Sigmoid colon (tissue), 7 donors: ENCODE measurements at places on chromosomes 12 and 14. TPM values are rescaled to one million over a fixed set of nuclear protein-coding genes. Genes with fewer than 3 reads are reported as not detected.

DNA sequence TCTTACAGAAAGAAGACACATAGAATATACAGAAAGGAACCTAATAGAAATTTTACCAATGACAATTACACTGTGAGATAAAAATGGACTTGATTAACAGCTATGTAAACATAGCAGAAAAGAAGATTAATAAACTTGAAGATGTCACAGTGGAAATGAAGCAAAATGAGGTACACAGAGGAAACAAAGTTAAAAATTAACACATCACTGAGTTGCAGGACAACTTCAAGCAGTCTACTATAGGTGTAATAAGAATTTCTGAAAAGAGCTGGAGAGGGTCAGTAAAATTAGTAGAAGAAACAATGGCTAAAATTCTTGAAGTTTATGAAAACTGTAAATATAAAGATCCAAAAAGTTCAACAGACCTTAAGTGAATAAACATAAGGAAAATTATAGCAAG lies 738.7 kb downstream of the C12orf50 start:
- no peaks in the 10 kb centered on the region for H3K27me3 ChIP-seq
- no peaks in the 10 kb centered on the region for H3K4me1 ChIP-seq
- DNase-seq = no peak
- H3K27ac ChIP-seq = no peak overlapping the region
- no peaks in the 10 kb centered on the region for H3K36me3 ChIP-seq
- no peak overlapping the region for H3K4me3 ChIP-seq

DNA sequence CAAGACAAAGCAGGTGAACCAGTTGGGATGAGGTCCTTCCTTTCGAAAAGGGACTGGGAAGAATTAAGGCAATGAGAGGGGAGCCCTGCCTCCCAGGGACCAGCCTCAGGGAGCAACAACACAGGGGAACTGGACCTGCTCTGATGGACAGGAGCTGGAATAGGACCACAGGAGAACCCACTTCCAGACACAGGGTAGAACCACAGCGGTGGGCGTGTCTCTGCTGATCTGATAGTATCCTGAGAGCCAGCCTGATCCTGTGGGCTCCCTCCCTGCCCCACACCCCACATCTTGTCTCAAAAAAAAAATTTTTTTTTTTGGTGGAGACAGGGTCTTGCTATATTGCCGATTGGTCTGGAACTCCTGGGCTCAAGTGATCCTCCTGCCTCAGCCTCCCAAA lies 13.6 kb upstream of the PLEK2 start:
- H3K4me3 ChIP-seq = no peak overlapping the region
- H3K27me3 ChIP-seq = no peaks in the 10 kb centered on the region
- no peak overlapping the region for H3K27ac ChIP-seq
- H3K4me1 ChIP-seq = no peaks in the 10 kb centered on the region

DNA sequence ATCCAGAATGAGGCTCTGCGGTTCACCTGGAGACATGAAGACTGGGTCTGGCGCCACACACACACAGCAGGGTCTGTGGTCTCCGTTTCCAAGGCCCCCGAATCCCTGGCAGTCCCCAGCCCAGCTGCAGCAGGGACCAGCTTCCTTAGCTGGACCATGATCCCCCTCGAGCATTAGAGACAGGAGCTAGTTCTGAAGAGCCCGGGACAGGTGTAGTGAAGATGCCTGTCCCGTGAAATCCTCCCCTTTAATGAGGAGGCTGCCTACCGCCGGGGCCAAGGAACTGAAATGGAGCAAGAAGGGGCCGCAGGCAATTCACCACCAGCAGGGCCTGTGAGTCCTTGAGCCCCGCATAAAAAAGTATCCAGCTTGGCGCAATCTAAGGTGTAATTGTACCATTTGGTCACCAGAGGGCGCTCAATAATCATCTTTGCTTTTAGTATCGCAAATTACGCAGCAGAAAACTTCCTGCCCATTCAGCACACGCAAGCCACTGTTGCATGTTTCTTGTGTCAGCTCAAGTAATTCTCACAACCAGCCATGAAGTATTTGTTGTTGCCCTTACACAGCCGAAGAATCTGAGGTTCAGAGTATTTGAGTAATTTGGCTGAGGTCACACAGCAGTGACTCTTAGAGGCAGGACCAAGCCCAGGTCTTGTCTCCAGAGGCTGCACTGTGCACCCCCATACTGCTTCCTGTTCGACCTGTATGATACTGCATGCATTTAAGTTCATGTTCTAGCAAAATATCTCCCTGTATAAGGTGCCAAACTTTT lies 54.3 kb upstream of the PPP2R5C start:
- H3K36me3 ChIP-seq = no peaks in the 10 kb centered on the region
- H3K4me1 ChIP-seq = peaks cover 7% of the 10 kb centered on the region
- no peak overlapping the region for H3K27ac ChIP-seq
- H3K4me3 ChIP-seq = no peak overlapping the region
- no peak for DNase-seq
- H3K27me3 ChIP-seq = no peaks in the 10 kb centered on the region

- H3K36me3 ChIP-seq = no peaks in the 10 kb centered on the region
- no peak overlapping the region for H3K27ac ChIP-seq
- no peak for DNase-seq
- no peaks in the 10 kb centered on the region for H3K27me3 ChIP-seq
These were observed 5.1 kb upstream of the SLC38A2 start for GRCh38 chr12:46377678-46378077.

GRCh38 chr14:71541271-71541670 lies 391.0 kb upstream of the RGS6 start:
- H3K27me3 ChIP-seq = no peaks in the 10 kb centered on the region
- peaks cover 42% of the 10 kb centered on the region for H3K4me1 ChIP-seq

- no peaks in the 10 kb centered on the region for H3K27me3 ChIP-seq
- DNase-seq = no peak
- H3K4me1 ChIP-seq = no peaks in the 10 kb centered on the region
- H3K27ac ChIP-seq = no peak overlapping the region
- H3K4me3 ChIP-seq = no peak overlapping the region
These were observed 318.8 kb downstream of the NRXN3 start for GRCh38 chr14:78488938-78489337.

The LMNTD1 gene
- not detected for total RNA-seq

The CEP290 gene
- total RNA-seq = 14.1 TPM

The GLS2 gene
- total RNA-seq = 0.71 TPM
